ENCODE measurements at places on chromosomes 6 and 20.
A peak's percentile ranks its signal among the peaks of the same experiment; 100 is the strongest.

GRCh38 chr6:169804427-169804826 is 53.0 kb downstream of the ERMARD start:
- no peak for DNase-seq

GRCh38 chr20:2838170-2838797 is 2.2 kb downstream of the PCED1A start:
- DNase-seq: no peak

GRCh38 chr20:34951252-34951651 is 4.4 kb downstream of the GSS start:
- no peak for DNase-seq

GRCh38 chr6:24545691-24546090 is 50.9 kb downstream of the ALDH5A1 start:
- DNase-seq: no peak

- DNase-seq: no peak
Observed at GRCh38 chr6:62174548-62174947, 111.5 kb downstream of the KHDRBS2 start.

DNA sequence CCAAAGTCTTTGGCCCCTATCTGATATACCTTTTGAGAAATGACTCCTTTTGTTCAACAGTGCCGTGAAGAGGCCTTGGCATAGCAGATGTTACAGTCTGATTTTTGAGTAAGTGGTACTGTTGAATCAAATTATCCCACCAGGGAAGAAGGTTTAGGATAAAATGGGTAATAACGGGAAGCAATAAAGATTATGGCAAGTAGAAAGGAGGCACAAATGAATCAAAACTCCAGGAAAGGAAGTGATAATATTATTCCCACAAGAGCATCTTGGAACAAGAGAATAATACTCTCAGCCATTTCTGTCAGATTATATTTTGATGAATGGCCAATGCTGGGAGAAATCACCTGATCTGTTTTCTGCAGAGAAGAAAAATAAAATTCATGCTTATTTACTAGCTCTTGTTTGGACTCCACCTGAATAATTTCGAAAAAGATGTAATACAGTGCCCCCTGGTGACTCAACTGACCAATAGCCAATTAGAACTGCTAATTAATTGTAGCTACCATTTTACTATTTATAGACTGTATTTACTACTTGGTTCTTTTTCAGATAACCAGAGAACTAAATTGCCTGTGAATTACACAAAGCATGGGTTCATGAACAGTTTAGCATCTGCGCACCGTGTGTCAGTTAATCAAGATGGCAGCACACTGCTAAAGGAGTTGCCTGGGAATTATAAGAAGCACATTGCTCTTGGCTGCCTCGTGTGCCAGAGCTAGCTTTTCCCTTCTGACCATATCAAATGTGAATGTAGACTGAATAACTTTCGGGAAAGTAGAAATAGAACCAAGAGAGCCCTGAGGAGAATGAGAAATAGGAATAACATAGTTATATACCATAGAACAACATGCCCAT is 78.5 kb upstream of the TRDN start:
- DNase-seq: peak; percentile 72

DNA sequence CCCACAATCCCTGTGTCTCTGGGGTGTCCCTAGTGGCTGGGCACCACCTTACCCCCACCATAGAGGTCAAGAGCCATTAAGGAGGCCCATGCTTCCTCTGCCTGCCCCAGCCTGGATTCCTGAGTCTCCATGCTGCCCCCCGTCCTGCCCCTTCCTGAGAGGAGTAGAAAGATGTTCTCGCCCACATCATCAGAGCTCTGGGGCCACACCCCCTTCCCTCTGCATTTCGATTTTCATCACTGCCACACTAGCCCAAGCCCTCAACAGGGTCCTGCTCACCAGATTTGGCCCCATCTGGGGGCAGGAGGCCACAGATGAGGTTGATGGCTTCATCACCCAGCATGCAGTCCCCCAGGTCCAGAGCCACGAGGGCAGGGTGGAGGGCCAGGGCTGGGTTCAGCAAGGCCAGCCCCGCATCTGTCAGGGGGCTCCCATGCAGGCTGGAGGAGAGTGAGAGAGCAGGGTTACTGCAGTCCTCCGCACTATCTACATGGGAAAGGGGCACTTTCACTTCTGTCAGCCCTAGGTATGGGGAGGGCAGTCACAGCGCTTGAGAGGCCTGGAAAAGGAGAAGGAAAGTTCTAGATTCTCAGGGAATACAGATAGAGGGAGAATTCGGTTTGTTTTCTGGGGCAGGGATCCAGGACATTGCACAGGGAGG is 1.5 kb downstream of the LRRC73 start:
- DNase-seq: no peak

DNA sequence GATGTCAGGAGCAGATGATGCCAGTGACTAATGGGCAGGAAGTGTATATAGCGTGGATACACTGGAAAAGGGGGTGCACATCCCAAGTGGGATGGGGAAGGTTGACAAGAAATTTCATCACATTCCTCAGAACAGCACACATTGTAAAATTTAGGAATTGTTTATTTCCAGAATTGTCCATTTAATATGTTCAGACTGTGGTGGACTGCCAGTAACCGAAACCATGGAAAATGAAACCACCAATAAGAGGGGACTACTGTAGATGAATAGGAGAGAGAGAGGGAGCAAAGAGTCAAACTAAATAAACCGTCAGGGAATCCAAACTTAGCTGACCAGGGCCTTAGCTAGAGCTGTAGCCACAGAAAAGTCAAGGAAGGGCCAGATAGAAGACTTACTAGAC is 164.4 kb upstream of the PRDM1 start:
- DNase-seq: no peak

DNA sequence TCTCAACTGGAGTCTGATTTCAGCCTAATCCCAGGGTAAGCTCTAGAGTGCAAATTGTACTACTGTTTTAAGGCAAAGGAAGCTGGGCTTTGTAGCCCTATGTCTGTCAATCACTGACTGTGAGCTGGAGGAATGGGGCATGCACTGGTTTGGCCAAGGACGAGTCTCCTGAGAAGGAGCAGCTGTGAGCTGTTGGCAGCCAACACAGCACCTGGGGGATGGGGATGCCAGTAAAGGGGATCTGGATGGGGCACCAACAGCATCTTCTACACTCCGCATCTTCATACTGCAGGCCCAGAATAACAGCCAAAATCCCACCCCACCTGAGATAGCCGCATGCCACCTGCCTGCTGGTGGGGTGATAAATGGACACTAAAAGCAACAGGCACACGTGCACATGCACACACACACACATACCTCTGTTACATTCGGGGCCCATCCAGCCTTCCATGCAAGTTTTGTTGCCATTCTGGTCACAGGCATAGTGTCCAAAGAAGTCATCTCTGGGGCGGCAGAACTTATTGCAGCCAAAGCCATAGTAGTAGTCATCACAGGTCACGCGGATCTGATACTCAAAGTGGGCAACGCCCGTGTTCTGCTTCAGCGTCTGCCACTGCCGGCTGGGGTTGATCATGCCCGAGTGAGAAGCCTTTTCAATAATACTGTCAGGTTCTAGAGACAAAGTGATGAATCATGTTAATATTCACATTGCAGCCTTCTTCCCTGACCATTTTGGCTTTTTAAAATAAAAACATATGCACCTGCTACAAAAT is 15.6 kb downstream of the JAG1 start:
- no peak for DNase-seq

- DNase-seq: peak; percentile 31
Observed at GRCh38 chr20:63495741-63496595, 2.9 kb downstream of the EEF1A2 start.

- DNase-seq: no peak
Observed at GRCh38 chr6:43395776-43396175, 26.3 kb upstream of the ZNF318 start.

- DNase-seq: no peak
Observed at GRCh38 chr20:44630297-44630696, 21.2 kb downstream of the ADA start.

GRCh38 chr20:44394702-44395460 is 39.4 kb downstream of the HNF4A start:
- no peak for DNase-seq

DNA sequence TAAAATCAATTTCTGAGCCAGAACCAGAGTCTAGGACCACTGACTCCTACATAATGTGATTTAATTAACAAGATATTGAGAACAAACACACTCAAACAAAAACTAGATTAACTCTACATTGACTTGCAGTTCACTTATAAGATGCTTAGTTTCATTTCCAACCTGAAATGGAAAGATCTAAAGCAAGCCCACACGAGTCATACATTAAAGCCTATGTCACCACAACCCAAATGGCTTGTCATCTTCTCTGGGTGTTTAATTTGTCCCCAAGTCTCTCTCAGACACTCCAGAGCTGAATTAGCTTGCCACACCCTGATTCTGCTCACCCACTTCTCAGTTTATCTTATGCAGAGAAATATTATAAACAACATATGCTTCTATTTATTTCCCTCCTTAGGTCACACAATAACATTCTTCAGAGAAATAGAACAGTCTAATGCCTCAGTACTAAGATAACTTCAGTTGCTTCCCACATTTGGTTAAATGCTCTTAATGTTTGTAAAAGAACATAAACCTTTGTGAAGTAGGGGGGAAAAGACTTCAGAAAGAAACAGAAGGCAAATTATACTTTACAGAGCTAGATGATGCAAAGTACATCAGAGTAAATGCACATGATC is 8.8 kb upstream of the FBXO30 start:
- no peak for DNase-seq

DNA sequence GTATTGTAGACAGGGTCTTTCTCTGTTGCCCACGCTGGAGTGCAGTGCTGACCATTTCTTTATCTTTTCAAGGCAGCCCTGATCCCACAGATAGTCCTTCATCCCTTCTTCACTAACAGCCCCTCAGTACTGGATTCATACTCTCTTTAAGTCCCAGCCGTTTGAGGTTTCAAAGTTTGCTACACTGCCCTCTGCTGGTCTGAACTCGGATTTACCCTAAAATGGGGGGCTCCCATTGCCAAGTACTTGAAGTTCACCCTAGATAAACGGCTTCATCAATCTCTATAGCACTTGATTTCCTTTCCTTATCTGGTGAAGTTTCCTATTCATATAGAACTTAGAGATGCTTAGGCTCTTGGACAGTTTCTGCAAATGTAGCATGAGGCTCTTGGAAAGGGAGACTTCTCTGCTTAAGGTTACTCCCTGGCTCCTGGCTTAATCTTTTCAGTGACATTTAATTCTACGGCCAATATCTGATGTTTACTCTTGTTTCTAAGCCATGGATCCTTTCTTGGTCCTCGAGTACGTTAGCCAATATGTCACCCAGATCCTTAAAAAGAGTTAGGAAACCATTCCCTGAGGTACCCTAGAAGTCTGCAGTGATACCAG is 21.4 kb upstream of the PREP start:
- DNase-seq: peak; percentile 54

DNA sequence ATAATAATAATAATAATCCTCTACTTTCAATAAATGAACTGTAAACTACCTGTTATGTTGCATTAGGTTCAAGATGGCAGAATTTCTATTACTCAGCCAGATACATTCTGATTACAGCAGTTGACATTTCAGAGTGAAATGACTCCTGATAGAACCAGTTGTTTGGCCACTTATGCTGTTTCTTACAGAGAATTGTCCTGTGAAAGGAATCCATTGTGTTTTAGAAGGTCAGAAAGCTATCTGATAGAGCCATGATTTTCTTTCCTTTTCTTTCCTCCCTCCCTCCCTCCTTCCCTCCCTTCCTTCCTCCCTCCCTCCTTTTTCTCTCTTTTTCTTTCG is 16.6 kb downstream of the GJA10 start:
- no peak for DNase-seq

DNA sequence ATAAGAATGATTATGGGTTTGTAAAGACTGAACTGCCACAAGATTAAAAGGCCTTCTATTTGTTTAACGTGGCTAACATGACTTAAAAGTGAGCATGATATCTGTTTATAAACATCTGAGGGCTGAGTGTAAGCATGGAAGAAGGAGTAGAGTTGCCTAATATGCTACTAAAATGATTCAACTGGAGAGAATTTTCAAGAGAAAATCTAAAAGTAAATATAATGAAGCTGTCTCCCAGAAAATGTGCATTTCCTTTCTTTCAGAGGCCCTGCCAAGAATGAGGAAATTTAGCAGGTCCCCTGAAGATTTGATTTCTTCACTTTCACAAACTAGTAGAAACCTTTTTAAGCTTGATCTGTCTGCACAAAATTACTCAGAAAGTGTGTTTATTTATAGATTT is 4.2 kb upstream of the EYA4 start:
- no peak for DNase-seq

- peak; percentile 22 for DNase-seq
Observed at GRCh38 chr6:33314943-33315792, 1.3 kb upstream of the TAPBP start.

DNA sequence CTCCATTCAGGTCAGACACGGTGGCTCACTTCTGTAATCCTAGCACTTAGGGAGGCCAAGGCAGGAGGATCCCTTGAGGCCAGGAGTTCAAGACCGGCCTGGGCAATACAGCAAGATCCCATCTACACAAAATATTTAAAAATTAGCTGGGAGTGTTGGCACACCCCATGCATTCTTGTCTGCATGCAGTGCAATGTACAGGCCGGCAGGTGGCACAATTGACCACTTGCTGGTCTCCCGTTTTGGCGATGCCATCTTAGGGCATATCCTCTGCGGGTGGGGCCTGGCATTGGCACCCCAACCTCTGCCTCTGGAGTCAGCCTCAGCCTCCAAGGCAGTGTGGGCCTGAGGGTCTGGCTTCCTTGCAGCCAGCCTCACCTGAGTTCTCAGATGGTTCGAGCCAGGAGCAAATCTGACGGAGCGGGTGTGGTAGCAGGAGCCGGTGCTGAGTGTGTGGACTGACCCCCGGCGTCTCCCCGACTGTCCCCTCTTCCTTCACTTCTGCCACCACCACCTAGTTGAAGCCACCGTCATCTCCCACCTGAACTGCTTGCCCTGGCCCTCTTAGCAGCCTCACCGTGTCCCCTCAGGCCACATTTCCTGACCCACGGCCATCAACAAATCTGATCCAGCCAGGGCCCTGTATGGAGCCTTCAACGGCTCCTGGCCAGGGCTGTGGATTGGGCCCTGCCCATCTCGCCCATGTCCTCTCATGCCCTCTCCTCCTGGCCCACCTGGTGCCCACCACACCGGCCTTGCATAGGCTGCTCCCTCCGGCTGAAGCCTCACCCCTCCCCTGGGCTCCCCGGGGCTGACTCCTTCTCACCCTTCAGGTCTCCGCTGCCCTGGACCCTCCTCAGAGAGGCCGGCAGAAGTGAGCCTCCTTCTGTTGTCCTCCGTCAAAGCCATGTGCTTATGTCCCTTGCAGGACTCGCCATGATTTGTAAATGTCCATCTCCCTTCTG is 44.0 kb downstream of the EFCAB8 start:
- peak; percentile 48 for DNase-seq

Data from NCI-H1105 treated with DMSO at 0.1 percent for 48 hours (cell line).